ENCODE measurements at places on chromosomes 4 and X.

- DNase-seq = no peak
Observed at GRCh38 chr4:99722725-99723124, 65.1 kb upstream of the C4orf54 start.

DNA sequence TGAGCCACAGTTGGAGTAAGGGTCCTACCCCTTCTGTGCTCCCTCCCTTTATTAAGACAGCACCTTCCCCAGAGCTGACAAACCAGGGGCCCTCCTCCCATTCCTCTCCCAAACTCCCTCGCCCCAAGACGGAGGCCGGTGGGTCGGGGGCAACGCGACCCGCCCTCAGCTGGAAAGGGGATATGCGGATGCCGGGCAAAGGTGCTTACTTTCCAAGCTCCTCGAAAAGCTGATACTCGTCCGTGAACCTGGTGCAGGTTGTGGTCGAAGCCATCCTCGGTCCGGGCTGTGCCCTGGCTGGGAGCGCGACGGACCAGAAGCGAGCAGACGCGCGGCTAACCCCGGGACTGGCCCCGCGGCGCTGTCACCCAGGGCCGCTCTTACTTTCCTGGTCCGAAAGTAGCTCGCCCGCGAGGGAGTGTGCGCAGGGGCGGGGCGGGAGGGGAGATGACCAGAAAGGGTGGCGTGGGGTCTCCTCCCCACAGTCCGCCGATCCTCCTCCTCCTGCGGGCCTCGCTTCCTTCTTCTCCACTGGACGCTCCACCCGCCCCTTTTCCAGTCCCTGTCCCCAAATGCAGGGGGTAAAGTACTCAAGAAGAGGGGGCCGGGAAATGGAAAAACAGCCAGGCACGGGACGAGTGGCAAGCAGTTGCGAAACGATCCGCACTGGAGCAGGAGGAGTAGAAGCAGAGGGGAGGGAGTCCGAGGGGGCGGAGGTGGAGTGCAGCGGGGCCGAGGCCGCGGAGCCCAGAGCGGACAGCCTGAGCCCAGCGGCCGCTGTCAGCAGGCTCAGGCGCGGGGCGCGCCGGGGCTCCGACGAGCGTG lies 531 bp downstream of the CAMK2D start:
- peak; percentile 30 for DNase-seq

GRCh38 chr4:124030147-124030546 lies 633.6 kb downstream of the SPRY1 start:
- no peak for DNase-seq

- DNase-seq = no peak
Observed at GRCh38 chr4:179595671-179596410, 2153.6 kb upstream of the AGA start.

- no peak for DNase-seq
Observed at GRCh38 chr4:149121023-149121404, 678.8 kb upstream of the NR3C2 start.

- no peak for DNase-seq
Observed at GRCh38 chr4:61489927-61490326, 289.8 kb downstream of the ADGRL3 start.

DNA sequence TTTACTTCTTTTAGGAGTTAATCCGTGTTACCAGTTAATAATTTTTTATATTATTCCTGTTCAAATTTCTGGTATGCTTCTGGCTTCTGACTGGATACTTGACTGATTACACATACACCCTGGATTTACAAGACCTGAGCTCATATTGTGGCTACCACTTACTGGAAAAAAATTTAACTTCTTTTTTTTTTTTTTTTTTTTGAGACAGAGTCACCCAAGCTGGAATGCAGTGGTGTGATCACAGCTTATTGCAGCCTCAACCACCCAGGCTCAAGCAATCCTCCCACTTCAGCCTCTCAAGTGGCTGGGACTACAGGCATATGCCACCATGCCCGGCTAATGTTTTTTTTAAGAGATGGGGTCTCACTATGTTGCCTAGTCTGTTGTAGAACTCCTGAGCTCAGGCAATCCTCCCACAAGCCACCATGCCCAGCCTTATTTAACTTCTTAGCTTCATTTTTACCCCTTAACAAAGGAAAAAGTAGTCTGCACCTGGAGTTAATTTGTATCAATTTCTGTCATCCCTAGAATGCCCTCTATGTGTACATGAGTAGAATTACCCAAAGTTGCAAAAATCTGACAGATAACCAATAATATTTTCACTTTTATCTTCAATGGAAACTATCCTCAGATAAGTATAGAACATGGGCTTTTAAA lies 50.3 kb downstream of the TMEM165 start:
- no peak for DNase-seq

GRCh38 chrX:45771114-45771513 lies 570.4 kb upstream of the DIPK2B start:
- no peak for DNase-seq

DNA sequence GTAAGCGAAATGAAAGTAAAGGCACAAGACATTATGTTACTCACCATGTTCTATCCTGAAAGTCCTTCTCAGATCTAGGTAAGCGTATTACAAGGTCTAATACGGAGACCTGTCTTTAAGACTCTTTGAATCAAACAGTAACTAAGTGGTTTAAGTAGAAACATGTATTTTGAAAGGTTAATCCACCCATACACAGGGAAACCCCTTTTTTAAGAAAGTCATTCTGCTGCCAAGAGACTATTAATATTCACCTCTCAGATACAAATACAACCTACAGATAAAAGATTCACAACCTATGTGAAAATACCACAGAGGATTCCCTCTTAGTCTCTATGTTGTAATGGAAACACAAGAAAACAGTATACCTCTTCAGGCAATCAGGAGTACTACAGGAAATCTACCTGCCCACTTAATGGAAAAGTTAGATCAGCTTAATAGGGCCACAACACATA lies 63.2 kb upstream of the TNIP3 start:
- no peak for DNase-seq

- no peak for DNase-seq
Observed at GRCh38 chr4:109216085-109216696, 86.3 kb downstream of the COL25A1 start.

- DNase-seq = no peak
Observed at GRCh38 chrX:133698298-133698697, 283.0 kb upstream of the GPC4 start.

DNA sequence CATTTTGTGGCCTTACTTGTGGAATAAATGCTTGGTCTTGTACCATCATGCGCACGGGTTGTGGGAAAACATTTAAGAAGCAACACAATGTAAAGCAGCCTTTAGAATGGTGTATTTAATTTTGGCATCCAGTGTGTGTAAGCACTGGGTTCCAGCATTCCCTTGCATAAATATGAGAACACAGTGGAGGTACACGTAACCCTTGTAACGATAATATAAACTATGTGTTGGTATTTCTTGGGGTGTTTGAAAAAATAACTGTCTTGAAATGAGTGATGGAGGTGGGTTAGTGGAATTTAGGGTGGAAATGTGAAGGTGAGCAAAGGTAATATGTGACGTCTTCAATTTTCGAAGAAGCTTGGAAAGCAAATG lies 2.1 kb downstream of the DCUN1D4 start:
- DNase-seq = no peak

DNA sequence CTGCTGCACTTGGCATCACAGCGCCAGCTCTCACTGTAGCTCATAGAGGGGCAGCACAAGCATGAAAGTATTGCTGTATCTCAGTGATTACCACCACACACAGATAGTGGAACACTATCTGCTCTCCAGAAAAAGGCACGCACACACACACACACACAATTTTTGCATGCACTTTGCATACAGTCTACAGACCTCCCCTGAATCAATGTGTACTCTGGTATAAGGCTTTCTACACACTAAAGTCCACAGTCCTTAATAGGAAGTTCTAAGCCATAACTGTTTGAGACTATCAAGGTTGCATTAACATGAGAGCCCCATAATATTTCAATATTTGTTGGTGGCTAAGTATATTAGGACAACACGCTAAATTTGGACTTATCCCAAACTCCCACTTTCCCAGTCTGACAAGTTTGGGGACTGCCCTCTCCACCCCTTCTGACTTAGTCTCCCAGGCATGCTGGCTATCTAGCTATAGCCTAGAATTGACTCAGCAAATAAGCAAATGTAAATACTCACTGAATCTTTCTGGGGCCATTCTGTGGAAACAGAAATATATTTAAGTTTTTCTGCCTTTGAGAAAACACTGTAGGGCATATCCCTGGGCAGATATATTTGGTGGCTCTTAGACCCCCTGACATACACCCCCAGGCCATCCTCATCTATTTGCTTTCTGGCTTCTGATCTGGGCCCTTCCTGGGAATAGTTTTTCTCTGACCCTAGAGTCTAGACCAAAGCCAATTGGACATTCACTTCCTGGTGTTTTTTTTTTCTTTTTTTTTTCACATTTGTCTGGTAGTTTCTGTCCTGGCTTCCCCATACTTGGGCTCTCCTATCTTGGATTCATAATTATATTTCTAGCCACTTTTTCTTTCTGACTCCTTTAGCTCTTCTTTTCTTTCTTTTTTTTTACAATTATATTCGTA lies 36.4 kb upstream of the CT47C1 start:
- no peak for DNase-seq

GRCh38 chrX:123830309-123830708 lies 29.5 kb upstream of the XIAP start:
- DNase-seq = no peak

- no peak for DNase-seq
Observed at GRCh38 chr4:144411119-144411518, 234.8 kb upstream of the HHIP start.

DNA sequence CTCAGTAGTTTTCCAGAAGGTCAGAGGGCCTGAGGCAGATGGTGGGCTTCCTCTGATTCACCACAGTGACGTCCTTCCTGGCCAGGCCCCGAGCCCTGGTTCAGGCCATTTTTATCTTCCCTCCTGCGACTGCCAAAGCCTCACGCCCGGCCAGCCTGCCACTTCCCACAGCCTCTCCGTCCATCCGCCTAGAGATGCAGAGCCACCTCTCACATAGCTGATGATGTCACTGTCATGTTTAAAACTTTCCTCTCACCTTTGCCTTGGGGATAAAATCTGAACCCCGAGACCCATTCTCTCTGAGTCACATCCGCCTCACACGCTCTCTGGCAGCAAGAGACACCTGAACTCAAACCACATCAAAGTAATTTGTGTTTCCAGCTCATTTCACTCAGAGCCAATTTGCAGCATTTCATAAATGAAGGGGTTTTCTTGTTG lies 175.3 kb downstream of the QDPR start:
- DNase-seq = peak; percentile 34

DNA sequence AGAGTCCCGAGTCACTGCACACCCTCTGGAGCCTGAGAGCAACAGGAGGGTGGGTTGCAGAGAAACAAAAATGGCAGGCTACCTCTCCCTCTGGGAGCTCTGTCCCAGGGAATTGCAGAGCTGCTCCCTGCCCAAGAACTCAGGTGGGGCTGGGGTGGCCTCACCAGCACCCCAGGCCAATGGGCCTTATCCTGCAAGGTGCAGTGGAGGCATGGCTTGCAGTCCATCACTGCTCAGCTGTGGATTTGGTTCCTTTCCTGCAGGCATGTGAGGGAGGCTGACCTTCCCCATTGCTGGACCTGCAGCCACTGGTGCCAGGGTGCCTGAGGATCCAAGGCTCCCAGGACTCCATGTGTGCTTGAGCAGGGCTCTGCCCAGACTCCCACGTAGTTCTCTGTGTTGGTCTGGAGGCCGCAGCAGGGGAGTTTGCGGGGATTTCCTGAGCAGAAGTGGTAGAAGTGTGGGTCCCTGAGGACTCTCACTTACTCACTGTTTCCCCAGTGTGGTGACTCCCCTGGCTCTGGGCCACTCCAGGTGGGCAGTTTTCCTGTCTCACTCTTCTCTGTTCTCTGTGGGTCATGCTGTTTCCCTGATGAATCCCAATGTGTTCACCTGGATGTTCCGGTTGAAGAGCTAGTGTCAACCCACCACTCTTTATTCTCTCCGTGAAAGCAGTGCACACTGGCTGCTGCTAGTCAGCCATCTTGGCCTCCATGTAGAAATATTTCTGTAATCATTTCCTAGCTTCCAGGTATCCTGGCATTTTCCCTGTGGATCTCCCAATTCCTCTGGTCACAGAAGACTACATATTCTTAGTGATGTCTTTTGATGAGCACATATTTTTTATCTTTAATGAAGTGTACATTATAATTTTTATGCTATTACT lies 82.3 kb downstream of the ARHGAP24 start:
- no peak for DNase-seq

- no peak for DNase-seq
Observed at GRCh38 chr4:6701371-6701770, 7.7 kb downstream of the S100P start.

DNA sequence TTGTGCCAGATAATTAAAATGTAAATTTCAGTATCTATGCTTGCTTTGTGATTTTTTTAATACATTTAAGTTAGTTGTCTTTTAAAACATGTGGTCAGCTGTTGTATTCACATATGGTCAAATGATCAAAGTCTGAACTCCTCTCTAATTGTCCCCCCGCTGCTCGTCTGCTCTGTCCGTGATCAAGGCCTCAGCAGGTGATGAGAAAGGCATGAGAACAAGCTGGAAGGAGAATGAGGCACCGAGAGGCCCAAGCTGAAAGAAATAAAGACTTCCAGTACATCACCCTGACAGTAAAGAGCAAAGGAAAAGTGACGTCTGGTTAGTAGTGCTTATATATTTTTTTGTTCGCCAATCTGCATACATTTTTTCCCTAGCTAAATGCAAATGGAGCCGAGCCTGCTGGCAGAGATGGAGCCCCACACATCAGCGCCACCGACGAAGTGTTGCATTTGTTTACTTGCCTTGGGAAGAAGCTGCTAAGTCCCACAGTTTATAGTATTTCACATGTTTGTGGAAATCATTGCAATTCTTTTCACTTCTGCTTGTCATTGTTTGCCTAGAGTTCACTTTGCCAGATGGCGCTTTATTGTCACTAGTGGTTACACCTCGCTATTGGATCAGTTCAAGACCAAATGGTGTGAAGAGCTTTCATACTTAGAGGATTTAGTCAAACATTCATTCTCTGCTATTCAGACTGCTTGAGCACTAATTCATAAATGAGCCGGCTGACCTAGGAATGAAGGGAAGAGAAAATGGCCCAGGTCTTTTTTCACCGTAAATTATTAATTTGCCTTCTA lies 181.5 kb downstream of the ZIC3 start:
- no peak for DNase-seq

- DNase-seq = no peak
Observed at GRCh38 chrX:117487421-117487820, 629.2 kb downstream of the KLHL13 start.

- no peak for DNase-seq
Observed at GRCh38 chr4:138540056-138540800, 298.1 kb upstream of the SLC7A11 start.

- no peak for DNase-seq
Observed at GRCh38 chr4:109301651-109302360, 652 bp downstream of the COL25A1 start.

DNA sequence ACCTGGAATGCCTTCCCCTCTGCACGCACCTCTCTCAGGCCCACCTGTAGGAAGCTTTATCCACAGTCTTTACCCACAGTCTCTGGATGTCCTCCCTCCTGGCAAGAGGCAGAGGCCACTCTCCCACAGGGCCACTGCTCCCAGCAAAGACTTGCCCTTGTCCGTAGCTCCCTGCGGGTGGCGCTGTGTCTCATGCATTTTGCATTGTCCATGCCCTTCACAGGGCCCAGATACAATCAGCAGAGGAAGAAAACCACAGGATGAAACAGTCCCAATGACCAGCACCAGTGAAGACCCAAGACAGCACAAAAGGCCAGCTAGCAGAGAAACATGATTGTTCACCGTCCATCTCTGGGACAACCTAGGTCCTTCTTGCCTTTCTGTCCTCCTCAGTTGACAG lies 2.1 kb upstream of the NSG1 start:
- DNase-seq = no peak

- no peak for DNase-seq
Observed at GRCh38 chr4:5014007-5014682, 5.1 kb downstream of the CYTL1 start.

Measured in stimulated activated CD4-positive, alpha-beta T cell treated with anti-CD3 and anti-CD28 coated beads, Interleukin-15, amount 100 ng/mL, for 1 hour (primary cell).